ENCODE measurements at places on chromosomes 4 and X.
A peak's percentile ranks its signal among the peaks of the same experiment; 100 is the strongest.

- DNase-seq = no peak
Observed at GRCh38 chrX:149757206-149758067, 16.4 kb upstream of the HSFX1 start.

DNA sequence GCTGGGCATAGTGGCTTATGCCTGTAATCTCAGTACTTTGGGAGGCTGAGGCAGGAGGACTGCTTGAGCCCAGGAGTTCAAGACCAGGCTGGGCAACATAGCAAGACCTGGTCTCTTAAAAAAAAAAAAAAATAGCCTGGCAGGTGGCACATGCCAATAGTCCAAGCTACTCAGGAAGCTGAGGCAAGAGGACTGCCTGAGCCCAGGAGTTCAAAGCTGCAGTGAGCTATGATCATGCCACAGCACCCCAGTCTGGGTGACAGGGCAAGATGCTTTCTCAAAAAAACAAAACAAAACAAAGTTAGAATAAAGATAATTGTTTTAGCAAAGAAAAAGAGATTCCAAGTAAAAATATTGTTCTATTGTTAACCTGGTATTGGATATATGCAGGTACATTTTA is 75.0 kb downstream of the LRBA start:
- no peak for DNase-seq

GRCh38 chrX:46597208-46597607 is 23.6 kb downstream of the CHST7 start:
- DNase-seq = no peak

DNA sequence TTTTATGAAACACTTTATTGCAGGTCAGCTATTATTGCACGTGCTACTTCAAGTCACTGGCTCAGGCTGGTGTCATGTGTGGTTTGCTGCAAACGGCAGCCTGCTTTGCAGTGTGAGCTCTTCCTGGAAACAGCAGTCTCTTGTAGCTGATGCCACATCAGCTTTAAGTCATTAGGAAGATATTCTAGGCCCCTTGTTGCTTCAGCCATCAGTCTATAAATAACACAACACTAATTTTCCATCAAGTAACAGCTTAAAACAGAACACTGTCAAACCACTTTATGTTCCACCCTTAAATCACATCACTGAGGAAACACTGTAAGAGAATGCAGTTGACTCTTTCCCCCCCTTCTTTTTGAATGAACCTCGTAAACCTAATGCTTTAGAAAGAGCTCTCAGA is 93.8 kb downstream of the GATB start:
- DNase-seq = peak; percentile 40

- DNase-seq = no peak
Observed at GRCh38 chrX:22097012-22097694, 65.0 kb downstream of the PHEX start.

GRCh38 chr4:147578051-147578476 is 39.1 kb upstream of the TMEM184C start:
- no peak for DNase-seq

DNA sequence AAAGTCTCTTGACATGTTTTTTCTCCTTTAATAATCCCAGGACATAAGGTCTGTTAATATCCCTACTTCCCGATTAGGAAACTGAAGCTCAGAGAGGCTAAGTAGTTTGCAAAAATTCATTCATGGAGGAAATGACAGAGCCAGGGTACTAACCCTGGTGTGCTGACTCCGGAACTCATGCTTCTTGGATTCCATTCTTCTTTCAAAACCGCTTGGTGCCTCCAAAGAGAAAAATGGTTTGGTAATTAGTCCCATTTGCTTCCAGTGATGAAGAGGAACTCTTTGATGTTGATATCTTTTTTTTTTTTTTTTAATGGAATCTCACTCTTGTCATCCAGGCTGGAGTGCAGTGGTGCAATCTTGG is 146.9 kb downstream of the PALLD start:
- DNase-seq = no peak
